ENCODE measurements at places on chromosomes 12 and 14. TPM values are rescaled to one million over a fixed set of nuclear protein-coding genes. Genes with fewer than 3 reads are reported as not detected.

The CBX5 gene
- total RNA-seq = 45.4 TPM

The TGM1 gene
- total RNA-seq = 0.74 TPM

The RNASE4 gene
- 14.7 TPM for total RNA-seq

The SLC25A47 gene
- total RNA-seq = not detected

The FAM234B gene
- 5.1 TPM for total RNA-seq

The KRT6C gene
- not detected for total RNA-seq

The IGF1 gene
- total RNA-seq = 0.17 TPM

The IL26 gene
- not detected for total RNA-seq

The CLEC1B gene
- not detected for total RNA-seq

The HOXC13 gene
- total RNA-seq = 4.4 TPM
